ENCODE measurements at places on chromosomes 12 and 14. TPM values are rescaled to one million over a fixed set of nuclear protein-coding genes. Genes with fewer than 3 reads are reported as not detected.
A peak's percentile ranks its signal among the peaks of the same experiment; 100 is the strongest.

Gene KTN1
- total RNA-seq: 133 TPM

Gene PLXNC1
- total RNA-seq: 26.4 TPM

Gene HSPB8
- not detected for total RNA-seq

Gene TBX5
- total RNA-seq: not detected

Gene RFC5
- total RNA-seq: 17.2 TPM

Gene SNX6
- 82.6 TPM for total RNA-seq

Gene HAL
- total RNA-seq: 1.7 TPM

Gene STX2
- total RNA-seq: 30.2 TPM

Gene SOAT2
- total RNA-seq: 0.26 TPM

DNA sequence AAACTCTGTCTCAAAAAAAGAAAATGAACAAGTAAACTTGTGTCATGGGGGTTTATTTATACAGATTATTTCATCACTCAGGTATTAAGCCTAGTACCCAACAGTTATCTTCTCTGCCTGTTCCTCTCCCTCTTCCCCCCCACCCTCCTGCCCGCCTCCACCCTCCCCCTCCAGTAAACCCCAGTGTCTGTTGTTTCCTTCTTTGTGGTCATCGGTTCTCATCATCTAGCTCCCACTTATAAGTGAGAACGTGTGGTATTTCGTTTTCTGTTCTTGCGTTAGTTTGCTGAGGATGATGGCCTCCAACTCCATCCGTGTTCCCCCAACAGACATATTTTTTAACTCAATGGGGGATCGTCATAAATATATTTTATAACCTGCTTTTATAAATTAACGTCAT, 12.3 kb downstream of the IL31 start:
- H3K27ac ChIP-seq: no peak overlapping the region
- DNase-seq: no peak
- H3K27me3 ChIP-seq: no peaks in the 10 kb centered on the region
- H3K4me3 ChIP-seq: no peak overlapping the region
- H3K4me1 ChIP-seq: peaks cover 4% of the 10 kb centered on the region
- no peaks in the 10 kb centered on the region for H3K36me3 ChIP-seq

- no peaks in the 10 kb centered on the region for H3K27me3 ChIP-seq
- DNase-seq: no peak
Observed at GRCh38 chr12:68081561-68081960, 78.0 kb downstream of the IFNG start.

- H3K4me1 ChIP-seq: no peaks in the 10 kb centered on the region
- H3K36me3 ChIP-seq: no peaks in the 10 kb centered on the region
- H3K27ac ChIP-seq: no peak overlapping the region
Observed at GRCh38 chr12:62859321-62859737, 75.6 kb downstream of the PPM1H start.

DNA sequence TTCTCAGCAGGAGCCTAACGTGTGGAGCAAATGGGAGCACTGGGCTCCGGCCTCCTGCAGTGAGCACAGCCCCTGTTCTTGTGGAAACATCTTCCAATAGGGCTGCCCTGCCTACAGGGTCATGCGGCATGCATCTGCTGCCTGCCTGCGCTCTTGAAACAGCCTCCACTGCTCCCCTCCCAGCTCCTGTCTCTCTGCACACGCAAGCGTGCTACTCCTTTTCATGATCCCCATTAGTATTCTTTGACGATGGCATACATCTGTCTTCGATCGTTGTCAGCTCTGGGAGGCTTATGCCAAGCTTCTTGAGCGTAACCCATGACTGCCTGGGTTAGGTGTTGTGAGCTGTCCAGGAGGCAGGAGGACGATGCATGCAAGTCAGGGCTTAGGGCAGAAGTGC, 23.1 kb downstream of the NTF3 start:
- no peak overlapping the region for H3K4me3 ChIP-seq
- H3K27ac ChIP-seq: no peak overlapping the region
- H3K36me3 ChIP-seq: no peaks in the 10 kb centered on the region
- no peak for DNase-seq

DNA sequence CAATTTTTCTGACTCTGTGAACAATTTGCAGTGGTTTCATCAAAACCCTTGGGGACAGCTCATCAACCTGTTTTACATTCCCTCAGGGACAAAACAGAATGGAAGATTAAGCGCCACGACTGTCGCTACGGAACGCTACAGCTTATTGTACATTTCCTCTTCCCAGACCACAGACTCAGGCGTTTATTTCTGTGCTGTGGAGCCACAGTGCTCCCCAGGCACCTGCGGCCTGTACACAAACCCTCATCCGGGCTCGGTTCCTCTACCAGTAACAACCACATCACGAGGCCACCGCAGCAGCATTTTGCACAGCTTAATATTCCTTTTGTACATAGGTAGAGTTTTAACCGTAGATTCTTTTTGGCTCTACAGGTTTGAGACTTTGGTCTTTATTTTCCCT, 397.4 kb upstream of the OR4E1 start:
- H3K4me1 ChIP-seq: peaks cover 34% of the 10 kb centered on the region
- H3K36me3 ChIP-seq: no peaks in the 10 kb centered on the region
- peak; percentile 54 for DNase-seq

DNA sequence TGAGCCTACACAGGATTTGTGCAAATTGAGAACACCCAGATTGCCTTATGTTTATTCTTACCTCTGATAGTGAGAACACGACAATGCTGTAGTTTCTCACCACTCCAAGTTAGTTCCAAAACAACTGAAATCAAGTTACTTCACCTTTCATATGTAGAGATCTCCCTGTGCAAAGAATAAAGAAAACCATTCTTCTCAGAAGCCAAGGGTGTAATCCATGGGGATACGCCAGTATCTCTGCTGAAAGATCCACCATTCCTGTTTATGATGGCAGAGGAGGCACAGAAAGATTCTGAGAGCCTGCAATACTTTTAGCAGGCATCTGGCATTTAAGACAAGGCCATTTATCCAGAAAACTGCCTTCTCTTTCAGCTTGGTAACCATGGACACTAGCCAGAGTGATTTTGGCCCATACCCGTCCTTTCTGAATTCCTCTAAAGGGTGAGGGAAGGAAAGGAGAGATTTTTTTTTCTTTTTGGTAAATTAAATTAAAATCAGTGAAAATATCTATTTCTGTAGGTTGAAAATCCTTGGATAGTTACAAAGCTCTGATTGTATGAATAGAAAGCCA, 355.4 kb upstream of the FAR2 start:
- no peaks in the 10 kb centered on the region for H3K36me3 ChIP-seq
- no peak for DNase-seq
- no peak overlapping the region for H3K27ac ChIP-seq
- H3K27me3 ChIP-seq: no peaks in the 10 kb centered on the region
- no peak overlapping the region for H3K4me3 ChIP-seq

DNA sequence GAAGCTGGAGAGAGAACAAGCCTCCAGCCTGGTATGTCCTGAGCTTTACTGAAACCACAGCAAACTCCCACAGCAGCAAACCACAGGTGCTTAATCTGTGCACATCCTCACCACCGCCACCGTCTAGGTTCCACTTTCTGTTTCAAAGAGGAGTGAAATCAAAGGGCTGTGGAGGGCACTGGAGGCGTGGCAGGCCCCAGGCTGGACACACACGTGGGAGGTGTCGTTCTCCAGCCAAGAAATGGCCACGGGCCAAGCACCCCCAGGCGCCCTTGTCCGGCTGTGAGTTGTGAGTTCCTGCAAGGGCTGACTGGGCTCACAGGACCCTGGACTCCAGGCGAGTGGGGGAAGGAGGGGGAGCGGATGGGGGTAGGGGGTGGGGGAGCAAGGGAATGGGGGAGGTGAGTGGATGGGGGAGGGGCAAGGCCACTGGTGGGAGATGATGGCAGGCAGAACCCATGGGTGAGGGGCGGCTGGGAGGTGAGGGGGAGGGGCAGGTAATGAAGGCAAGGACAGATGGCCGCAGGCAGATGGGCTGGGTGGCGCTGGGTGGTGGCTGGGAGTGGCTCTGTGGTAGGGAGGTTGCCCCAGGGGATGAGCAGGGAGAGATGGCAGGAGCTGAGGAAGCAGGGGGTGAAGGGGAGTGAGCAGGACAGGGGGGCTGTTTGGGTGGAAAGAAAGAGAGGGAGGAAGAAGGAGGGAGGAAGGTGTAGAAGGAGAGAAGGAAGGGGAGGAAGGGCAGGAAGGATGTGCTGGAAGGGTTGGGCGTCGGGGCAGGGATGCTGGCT, 86.7 kb downstream of the NCOR2 start:
- H3K27ac ChIP-seq: no peak overlapping the region
- no peak overlapping the region for H3K4me3 ChIP-seq
- peak; percentile 46 for DNase-seq
- H3K4me1 ChIP-seq: peaks cover 16% of the 10 kb centered on the region
- H3K27me3 ChIP-seq: no peaks in the 10 kb centered on the region
- peaks cover 4% of the 10 kb centered on the region for H3K36me3 ChIP-seq

GRCh38 chr12:100229036-100229635, 28.5 kb downstream of the ACTR6 start:
- no peak overlapping the region for H3K27ac ChIP-seq
- H3K4me1 ChIP-seq: no peaks in the 10 kb centered on the region
- H3K4me3 ChIP-seq: no peak overlapping the region
- no peaks in the 10 kb centered on the region for H3K27me3 ChIP-seq
- no peak for DNase-seq

GRCh38 chr14:63671987-63672386, 30.3 kb upstream of the WDR89 start:
- no peaks in the 10 kb centered on the region for H3K4me1 ChIP-seq
- no peak overlapping the region for H3K4me3 ChIP-seq
- no peaks in the 10 kb centered on the region for H3K27me3 ChIP-seq
- H3K36me3 ChIP-seq: no peaks in the 10 kb centered on the region

DNA sequence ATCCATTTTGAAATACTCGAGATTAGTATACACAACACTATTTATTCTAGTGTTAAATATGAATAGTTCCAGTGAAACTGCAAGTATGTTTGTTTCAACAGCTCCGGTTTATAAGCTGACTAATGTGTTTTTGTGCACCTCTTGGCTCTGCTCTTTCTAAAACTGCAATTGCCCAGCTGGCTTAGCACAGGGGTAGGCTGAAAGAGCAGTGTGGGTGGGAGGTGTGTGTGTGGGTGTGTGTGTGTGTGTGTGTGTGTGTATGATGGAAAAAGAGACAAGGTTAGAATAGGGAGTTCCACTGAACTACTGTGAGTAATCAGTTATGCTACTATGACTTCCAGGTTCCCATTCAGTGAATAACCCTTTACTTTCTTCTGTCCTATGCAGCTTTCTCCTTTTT, 37.8 kb upstream of the DDHD1 start:
- no peaks in the 10 kb centered on the region for H3K27me3 ChIP-seq
- no peak overlapping the region for H3K4me3 ChIP-seq
- no peak overlapping the region for H3K27ac ChIP-seq
- H3K4me1 ChIP-seq: no peaks in the 10 kb centered on the region
- no peak for DNase-seq
- no peaks in the 10 kb centered on the region for H3K36me3 ChIP-seq

DNA sequence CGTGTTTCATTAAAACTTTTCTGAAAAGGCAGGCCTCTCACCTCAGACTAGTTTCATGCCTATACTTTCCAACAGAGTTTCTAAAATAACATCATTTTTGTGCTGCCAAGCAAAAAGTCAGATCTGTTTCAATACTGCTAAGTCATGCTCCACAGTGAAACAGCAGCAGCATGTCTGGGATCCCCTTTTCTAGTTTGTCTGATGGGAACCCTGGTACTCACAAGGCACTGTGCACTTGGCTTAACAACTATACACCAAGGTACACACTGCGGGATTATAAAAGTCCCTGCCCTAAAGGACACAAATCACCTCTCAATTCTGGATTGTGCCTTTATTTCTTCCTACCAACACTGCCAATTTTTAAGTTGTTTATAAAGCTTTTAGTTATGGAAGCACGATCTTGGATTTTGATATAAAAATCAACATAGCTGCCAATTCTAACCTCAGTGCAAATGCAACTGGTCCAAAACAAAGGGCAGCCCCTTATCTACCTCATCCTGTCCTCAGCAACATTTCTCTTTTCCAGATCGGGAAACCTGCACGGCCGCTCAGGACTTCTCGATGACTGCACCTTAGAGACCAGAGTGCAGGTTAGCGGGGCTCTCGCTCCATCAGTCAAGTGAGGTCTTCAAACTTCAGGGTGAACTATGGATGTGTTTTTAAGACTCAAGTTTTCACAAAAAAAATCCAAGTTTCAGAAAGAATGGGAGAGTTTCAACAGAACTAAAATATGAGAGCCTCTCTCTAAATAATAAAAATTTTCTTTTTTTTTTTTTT, 1.7 kb upstream of the EIF5 start:
- H3K36me3 ChIP-seq: peaks cover 23% of the 10 kb centered on the region
- H3K4me3 ChIP-seq: no peak overlapping the region
- H3K27ac ChIP-seq: peak overlapping the region; percentile 22
- DNase-seq: no peak
- no peaks in the 10 kb centered on the region for H3K27me3 ChIP-seq

DNA sequence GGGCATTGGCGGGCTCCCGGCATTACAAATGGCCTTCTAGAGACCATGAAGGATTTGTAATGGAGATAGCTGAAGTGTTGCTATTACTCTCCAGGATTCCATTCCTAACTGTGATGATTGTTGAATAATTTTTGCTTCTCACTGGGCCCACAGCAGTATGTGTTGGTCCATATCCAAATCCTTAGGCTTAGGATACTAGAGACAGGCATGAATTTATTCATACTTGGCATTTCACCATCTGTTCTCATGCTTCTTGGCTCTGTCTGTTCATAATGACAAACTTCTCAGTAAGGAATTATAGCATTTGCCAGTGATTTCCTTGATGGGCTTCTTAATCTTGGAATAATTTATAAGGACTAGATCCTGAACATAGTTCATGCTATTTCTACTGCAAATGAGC, 832.9 kb downstream of the C12orf50 start:
- no peak overlapping the region for H3K27ac ChIP-seq
- no peak overlapping the region for H3K4me3 ChIP-seq
- no peak for DNase-seq
- H3K27me3 ChIP-seq: no peaks in the 10 kb centered on the region
- H3K36me3 ChIP-seq: no peaks in the 10 kb centered on the region

DNA sequence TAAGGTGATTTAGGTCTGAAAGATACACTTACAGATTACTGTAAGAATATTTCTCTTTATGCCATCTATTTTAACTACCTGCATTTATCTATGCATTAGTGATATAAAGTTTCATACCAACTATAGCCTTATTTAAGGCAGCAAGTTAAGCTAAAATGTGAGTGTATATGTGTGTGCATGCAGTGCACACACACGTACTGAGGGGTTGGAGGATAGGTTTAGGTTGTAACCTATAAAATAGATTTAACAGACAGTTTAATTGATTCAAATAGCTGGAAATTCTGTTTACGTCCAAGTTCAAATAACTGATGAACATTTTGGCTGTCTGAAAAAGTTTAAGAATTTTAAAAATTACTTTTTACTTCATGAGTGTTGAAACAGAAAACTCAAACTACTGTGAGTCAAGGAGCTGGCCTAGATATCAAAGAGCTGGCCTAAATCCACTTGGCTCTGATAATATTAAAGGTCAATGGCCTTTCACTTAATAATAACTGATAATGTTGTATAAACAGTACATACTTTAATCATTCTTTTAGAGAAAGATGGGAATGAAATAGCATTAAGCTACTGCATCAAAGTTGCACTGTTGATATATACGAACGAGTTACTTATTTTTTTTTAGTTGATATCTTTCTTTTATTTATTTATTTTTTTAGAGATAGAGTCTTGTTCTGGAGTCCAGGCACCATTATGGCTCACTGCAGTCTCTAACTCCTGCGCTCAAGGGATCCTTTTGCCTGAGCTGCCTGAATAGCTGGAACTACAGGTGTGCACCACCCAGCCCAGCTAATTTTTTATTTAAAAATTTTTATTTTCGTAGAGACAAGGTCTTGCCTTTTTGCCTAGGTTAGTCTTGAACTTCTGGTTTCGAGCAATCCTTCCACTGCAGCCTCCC, 13.8 kb upstream of the KCNJ8 start:
- DNase-seq: no peak
- H3K36me3 ChIP-seq: no peaks in the 10 kb centered on the region
- no peaks in the 10 kb centered on the region for H3K27me3 ChIP-seq
- H3K27ac ChIP-seq: no peak overlapping the region
- H3K4me3 ChIP-seq: no peak overlapping the region
- H3K4me1 ChIP-seq: no peaks in the 10 kb centered on the region

Measured in CD4-positive, alpha-beta memory T cell (primary cell).